Kasumi-1 (cell line): ENCODE measurements at places on chromosomes 6 and 20.

DNA sequence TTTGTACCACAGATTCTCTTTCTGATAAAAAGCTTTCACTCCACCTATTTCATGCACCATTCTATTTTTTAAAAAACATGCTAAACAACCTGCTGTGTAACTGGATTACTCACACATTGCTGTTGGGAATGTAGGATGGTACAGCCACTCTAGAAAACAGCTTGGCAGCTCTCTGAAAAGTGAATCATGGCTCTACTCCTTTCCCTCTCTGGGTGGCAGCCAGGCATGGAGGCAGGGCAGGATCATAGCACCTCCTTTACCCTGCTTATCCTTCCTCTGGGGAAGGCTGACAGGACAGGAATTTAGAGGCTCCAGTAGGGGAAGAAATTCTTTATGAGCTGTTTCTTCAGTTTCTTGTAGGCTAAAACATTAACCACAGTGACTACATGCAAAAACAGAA, 6.7 kb upstream of the VNN2 start:
- DNase-seq, result no peak

GRCh38 chr6:87071683-87072082, 23.2 kb downstream of the CGA start:
- DNase-seq, result no peak

GRCh38 chr6:64225503-64225902, 589.9 kb downstream of the PHF3 start:
- DNase-seq, result no peak

GRCh38 chr6:141426400-141426980, 706.2 kb upstream of the GJE1 start:
- no peak for DNase-seq

GRCh38 chr6:26604026-26604425, 7.3 kb downstream of the ABT1 start:
- DNase-seq, result no peak

DNA sequence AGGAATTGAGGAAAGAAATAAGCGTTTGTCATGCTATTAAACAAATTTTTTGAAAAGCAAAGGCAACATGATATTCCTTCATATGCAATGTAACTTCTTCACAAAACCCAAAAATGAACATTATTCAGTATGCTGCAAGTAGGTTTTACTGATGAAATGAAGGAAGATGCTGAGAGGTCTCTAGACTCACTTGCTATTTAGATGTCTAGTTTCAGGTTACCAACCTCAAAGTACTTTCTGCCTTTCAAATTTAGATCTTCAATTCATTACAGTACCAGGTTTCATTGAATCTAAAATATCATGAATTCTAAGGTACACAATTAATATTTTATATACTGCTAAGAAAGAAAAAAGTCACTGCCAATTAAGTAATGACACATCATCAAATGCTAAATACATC, 39.9 kb downstream of the MYO6 start:
- DNase-seq, result no peak

GRCh38 chr6:5121479-5121878, 36.3 kb downstream of the PPP1R3G start:
- DNase-seq, result no peak

GRCh38 chr6:2037237-2037926, 208.0 kb downstream of the GMDS start:
- DNase-seq, result no peak

DNA sequence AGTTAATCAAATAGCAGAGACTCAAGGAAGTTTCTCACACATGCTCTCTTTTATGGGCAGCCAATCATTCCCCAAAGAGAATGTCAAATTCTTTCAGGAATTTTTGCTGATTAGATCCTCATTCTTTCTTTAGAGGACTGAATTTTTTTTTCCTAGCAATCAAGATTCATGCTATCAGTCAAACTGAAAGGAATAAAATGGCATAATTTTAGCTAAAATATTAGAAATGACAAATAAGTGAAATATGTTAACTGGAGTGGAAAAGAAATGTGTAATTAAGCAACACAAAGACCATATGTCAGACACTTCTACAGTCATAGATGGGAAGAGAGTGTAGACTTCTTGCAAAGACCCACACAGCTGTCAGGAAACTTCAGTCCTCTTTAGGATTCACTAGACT, 242.3 kb upstream of the RNF217 start:
- no peak for DNase-seq

- DNase-seq, result no peak
Measured at GRCh38 chr6:161104966-161105365, 113.4 kb downstream of the MAP3K4 start.

DNA sequence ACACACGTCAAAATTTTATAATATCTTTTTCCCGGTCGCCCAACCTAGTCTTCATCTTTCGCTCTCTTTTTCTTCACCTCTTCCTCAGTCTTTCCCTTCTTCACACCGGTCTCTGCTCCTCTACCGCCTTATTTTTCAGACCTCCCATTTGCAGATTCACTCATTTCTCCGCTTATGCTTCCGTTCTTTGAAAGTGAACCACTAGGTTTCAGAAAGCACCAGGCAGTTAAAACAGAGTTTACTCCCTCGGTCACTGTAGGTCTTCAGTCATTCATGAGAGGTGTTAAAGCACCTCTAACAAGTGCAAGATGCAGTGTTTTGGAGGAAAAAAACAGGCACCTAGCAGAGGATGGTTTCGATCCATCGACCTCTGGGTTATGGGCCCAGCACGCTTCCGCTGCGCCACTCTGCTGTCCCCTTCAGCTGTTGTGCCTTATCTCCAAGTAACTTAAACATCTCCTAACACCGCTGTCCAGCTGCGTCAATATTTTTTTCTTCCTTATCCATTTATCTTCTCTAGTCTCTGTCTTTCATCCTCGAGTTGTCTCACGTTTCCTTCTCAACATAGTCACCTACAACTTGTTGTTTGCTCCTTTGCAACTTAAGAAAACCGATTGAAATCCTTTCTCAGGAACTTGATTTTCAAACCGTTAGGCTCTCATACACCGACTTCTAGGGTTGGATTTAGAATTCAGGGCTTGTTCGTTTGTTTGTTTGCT, 119.7 kb upstream of the ZNF184 start:
- DNase-seq, result peak; percentile 71

- DNase-seq, result no peak
Measured at GRCh38 chr6:53811082-53811481, 16.3 kb downstream of the LRRC1 start.

- no peak for DNase-seq
Measured at GRCh38 chr20:44761423-44761822, 15.8 kb downstream of the KCNK15 start.

- no peak for DNase-seq
Measured at GRCh38 chr6:70398783-70399728, 14.3 kb upstream of the FAM135A start.

GRCh38 chr6:160160450-160160849, 38.8 kb downstream of the SLC22A1 start:
- no peak for DNase-seq

DNA sequence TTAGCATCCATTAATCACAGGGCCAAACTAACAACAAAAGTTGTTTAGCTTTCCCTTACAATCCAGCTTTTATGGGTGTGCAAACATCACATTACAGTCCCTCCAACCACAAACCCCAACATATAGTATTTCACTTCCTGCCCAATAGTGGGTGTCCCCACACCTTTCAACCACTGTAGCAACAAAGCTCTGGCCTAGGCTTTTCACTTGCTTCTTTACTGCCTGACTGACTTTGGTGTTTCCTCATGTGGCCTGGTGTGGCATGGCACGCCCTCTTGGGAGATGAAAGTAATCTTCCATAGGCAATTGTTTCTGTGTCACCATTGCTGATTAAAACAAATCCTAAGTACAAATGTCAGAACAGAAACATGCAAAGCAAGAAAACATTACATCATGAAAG, 46.3 kb downstream of the MCM8 start:
- DNase-seq, result peak; percentile 44
